ENCODE measurements at places on chromosomes 2 and 18.

GRCh38 chr18:46720092-46720491, 36.8 kb downstream of the ST8SIA5 start:
- no peak for DNase-seq

GRCh38 chr2:3041841-3042600, 335.6 kb downstream of the EIPR1 start:
- no peak for DNase-seq

DNA sequence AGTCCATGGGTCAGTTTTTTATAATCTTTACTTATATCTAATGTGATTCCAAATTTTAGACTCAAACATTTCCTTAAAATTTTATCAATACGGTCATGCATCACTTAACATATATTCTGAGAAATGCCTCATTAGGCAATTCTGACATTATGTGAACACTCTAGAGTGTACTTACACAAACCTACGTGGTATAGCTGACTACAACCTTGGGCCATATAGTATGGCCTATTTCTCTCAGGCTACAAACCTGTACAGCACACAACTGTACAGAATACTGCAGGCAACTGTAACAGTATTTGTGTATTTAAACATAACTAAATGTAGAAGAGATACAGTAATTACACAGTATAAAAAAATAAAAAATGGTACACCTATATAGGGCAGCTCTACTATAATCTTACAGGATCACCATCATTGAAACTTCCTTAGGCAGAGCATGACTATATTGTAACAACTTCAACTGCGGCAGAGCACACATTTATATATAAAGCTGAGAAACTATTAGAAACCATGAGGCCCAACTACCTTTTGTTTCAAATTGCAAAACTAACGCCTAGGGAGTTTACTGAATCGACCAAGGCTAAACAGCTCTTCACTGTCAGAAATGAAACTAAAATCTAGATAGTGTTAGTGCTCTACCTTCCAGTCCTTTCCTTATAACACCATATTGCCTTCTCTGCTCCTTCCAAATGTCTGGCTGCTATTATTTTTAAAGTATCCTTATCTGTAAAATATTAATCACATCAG, 6.9 kb downstream of the YES1 start:
- DNase-seq = no peak

GRCh38 chr2:210503725-210504191, 27.2 kb upstream of the LANCL1 start:
- no peak for DNase-seq

DNA sequence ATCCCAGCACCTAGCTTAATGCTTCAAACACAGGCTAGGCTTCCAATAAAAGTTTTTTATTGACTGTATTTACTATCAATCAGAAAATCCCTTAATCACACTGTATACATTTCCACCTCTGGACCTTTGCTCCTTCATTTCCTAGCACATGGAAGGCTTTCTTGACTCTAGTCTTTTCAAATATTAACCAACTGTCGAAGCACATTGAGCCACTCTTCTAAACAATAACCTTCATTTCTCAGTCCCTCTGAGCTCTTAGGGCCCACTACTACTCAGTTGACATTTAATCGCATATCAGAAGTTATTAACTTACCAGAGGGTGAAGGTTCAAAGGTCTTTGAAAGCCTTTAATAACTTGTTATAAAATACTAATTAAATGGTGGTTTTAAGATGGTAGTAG, 37.4 kb downstream of the CERKL start:
- no peak for DNase-seq

DNA sequence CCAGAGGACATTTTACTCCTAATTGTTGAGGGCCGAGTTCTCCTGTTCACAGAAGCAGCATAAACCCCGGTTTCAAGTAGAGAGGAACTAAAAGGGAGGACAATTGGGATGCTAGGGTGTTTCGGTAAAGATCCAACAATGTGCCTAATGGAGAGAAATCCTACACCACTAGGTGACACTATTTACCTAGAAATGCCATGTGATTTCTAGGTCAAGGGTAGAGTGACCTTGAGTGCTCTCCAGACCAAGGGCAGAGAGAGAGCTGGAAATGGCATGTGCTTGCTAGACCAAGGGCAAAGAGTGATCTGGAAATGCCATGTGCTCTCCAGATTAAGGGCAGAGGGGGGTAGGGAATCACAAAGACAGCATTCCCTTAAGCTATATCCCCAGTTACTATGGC, 472.0 kb downstream of the DCDC2C start:
- DNase-seq = no peak

GRCh38 chr2:129801575-129801974, 177.9 kb upstream of the RAB6C start:
- DNase-seq = no peak

GRCh38 chr2:127121776-127122176, 14.8 kb upstream of the BIN1 start:
- DNase-seq = no peak

- no peak for DNase-seq
Observed at GRCh38 chr2:155825876-155826275, 506.6 kb downstream of the NR4A2 start.

DNA sequence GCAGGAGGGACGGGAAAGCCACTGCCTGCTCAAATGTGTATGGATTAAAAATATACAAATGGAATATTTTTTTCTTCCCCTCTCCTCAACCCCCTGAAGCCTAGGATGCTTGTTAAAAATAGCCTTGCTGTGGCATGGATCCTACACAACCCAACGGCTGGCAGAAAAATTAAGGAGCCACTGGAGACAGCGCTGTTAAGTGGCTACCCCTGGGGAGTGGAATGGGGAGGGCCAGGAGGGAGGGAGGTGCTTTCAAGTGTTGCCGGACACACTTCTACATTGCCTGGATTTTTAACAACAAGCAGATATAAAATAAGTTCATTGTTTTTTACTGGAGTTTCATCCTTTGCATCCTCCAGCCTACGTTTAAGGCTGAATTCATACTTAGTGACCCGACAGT, 66.6 kb downstream of the ZBTB7C start:
- no peak for DNase-seq

GRCh38 chr2:9336241-9336575, 87.1 kb downstream of the ITGB1BP1 start:
- DNase-seq = no peak

- DNase-seq = no peak
Observed at GRCh38 chr2:127039387-127040031, 67.4 kb downstream of the BIN1 start.

DNA sequence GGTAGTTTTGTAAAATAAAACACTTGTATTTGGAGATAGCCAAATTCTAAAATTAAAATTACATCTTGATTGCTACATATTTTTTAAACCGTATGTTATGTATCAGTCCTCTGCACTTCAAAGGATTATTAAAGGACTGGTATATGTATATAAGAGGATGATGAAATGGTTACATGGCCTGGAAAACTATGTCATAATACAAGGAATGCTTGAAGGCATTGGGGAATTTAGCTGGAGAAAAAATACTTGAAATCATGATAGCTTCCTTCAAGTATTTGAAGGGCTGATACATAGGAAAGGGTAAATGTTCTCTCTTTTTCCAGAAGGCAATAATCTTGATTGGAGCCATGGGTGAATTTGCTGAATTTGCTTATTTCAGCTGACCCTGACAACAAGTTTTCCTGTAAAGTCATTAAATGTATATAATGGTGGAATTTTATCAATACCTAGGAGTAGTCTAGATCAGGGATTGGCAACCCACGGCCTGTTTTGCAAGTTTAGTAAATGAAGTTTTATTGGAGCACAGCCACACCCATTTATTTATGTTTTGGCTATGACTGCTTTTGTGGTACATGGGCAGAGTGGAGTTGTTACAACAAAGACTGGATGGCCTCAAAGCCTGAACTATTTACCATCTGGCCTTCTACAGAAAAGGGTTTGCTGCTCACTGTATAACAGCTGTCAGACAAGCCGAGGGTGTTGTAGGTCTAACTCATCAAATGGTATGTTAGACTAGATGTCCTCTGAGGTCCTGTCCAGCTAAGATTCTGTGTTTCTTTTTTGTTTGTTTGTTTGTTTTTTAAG, 34.4 kb downstream of the ACYP2 start:
- no peak for DNase-seq

DNA sequence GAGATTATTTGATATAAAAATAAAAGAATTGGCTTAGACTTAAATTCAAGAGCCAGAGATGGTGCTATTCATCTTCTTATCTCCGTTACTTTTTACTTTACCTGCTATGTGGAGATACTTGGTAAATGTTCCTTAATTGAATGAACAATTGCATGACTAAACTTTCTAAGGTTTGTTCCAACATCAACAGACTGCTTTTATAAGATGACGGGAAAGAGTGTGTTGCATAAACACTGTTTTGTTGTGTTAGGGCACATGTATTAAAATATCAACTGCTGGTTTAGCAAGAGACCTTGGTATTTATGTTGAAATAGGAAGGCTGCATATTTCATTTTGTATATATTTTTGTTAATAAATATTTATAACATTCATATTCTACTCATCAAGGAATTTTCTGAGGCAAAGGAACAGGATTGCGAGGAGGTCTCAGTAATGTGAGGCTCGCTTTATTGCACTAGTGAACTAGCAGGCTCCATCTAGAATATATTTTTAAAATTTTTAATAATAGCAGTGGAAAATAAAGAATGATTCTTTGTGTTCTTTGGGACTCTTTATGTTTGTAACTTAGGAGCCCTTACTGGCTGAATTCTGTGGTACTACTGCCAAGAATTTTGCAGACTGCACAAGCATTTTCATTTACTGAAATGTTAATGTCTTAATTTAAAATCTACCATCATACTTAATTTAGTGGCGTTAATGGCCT, 10.7 kb upstream of the NFE2L2 start:
- DNase-seq = no peak

GRCh38 chr18:24395049-24395795, 2.4 kb downstream of the OSBPL1A start:
- no peak for DNase-seq

All from stimulated activated CD8-positive, alpha-beta memory T cell treated with anti-CD3 and anti-CD28 coated beads, Interleukin-7, amount 100 ng/mL, for 1 hour (primary cell).